ENCODE measurements at places on chromosomes 2 and 18.

DNA sequence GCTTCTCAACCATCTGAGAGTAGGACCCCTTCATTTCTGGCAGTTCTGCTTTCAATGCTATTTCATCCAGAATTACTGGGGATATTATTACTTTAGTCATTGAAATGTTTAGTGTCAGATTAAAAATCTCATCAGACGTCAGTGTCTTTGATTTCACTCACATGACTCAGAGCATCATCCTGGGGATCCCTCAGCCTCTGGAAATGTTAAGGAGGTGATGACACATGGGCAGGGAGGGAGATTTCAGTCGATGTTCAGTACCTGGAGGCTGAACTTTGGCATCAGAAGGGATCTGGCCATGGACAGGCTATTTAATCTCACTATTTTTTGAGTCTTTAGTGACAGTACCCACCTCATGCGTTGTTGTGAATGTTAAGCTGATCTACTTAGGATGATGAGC, 39.1 kb downstream of the OSBPL6 start:
- no peak for DNase-seq

GRCh38 chr18:63078471-63078870, 241.1 kb downstream of the BCL2 start:
- DNase-seq, result no peak

GRCh38 chr2:71826826-71827523, 320.7 kb downstream of the CYP26B1 start:
- no peak for DNase-seq

- DNase-seq, result no peak
Measured at GRCh38 chr2:134351016-134351415, 97.1 kb downstream of the MGAT5 start.

GRCh38 chr18:13369756-13370510, 151.4 kb downstream of the LDLRAD4 start:
- DNase-seq, result no peak

- DNase-seq, result no peak
Measured at GRCh38 chr2:20130821-20131645, 79.6 kb upstream of the LAPTM4A start.

DNA sequence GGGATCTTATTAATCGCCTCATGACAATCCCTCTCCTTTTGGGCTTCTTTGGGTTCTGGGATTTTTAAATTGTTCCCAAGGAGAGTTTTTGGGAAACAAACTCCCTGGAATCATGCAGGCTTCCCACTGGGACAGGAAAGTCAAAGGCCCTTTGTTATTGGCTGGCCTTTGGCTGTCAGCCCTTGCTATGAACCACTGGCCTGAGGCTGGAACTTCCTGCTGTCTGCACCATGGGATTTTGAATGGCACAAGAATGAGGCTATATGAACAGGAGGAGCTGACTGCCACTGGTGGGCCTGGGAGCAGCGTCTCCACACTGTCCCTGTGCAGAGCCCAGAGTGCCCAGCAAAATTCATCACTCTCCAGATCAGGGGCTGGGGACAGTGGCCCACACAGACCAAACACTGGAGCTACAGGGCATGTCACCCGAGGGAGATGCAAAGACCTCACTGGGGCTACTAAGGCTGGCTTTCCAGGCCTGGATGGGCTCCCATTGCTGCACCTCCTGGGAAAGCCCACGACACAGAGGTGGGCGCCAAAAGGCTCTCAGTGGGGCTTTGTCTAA, 35.7 kb downstream of the STEAP3 start:
- DNase-seq, result no peak

DNA sequence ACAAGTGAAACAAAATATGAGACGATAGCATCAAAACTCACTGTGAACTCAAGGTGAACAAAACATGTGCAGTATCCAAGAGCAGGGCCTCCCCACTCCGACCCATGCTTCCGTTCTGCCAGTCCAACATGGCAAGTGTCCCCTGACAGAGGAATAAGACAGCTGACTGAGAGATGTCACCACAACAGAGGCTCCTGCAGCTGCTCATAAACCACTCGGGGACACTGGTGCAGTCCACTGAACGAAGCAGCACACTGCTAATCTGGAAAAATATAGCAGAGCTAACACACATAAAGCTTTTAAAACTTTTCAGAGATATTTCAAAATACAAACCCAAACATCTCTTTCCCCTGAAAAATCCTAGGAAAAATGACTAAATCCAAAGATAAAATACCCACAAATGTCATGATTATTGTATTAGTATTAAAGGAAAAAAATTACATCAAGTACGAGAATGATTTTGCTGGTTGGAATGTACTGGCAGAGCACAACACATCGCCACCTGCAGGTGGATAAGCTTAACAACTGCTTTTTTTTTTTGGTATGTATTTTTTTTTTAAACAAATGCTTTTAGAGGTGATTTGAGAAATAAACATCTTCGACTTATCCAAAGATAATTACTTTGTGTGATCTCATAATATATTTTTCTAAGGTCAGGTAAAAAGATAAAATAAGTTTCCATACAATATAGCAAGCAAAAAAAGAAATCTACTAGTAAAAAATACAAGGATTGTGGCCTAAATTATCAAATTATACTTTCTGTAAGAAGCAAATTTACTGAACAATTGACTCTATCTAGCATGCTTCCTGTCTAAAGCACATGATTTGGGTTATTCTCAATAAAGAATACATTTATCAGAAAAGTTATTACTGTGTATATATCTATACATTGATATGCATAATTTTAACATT, 18.6 kb downstream of the THADA start:
- DNase-seq, result no peak

GRCh38 chr2:106816974-106817373, 69.0 kb downstream of the ST6GAL2 start:
- no peak for DNase-seq

DNA sequence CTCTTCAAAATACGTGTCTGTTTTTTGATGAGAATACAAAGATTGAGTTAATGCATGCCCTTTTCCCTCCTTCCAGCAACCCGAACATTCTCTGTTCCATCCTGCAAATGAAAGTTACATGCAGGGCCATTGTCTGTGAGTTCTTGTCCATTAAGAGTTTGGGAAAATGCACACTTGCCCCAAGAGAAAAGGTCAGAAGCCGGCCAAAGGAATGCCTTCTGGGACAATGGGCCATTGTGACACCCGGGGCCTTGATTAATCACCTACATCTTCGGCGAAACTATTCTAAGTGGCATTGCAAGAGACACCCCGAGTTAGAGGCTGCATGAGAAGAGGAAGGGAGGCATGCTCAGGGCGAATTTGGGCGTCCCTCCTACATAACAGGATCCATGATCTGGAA, 73.7 kb upstream of the COPS8 start:
- DNase-seq, result no peak

DNA sequence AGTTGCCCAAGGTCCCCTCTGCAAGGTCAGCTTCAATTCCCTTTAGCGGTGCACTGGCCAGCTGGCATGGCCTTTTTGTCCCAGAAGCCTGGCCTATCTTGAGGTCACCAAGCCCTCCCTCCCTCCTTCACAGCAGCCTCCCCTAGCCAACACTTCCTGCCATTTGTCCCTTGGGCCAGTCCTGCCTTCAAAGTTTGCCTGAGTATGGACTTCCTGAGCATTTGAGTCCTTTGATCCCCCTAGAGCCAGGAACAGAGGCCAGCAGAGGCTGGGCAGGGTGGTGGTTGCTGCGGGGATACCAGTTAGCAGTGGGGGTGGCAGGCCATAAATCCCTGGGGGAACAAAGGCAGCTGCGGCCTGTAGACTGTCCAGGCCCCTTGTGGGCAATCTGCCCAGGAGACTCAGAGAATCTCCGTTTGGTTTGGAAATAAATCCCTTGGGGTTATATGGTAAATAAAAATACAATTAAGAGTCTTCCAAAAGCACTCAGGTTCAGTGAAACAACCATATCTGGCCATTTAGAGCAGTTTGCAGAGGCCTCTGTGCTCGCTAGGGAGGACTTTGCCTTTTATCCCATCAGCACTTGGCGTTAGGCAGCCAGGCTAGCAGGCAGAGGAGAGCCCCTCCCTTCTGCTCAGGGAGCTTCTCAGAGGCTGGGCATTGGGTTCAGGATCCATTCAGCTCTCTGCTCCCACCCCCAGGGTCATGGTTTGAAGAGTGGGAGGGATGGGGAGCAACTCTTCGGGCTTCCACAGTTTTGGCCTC, 3.1 kb upstream of the HES6 start:
- no peak for DNase-seq

- no peak for DNase-seq
Measured at GRCh38 chr2:220811115-220811514, 761.0 kb downstream of the EPHA4 start.

GRCh38 chr2:71922091-71922490, 225.6 kb downstream of the CYP26B1 start:
- no peak for DNase-seq

GRCh38 chr2:180980943-180981911, 822 bp downstream of the UBE2E3 start:
- DNase-seq, result no peak

- no peak for DNase-seq
Measured at GRCh38 chr18:51686590-51686989, 489.1 kb upstream of the MEX3C start.

DNA sequence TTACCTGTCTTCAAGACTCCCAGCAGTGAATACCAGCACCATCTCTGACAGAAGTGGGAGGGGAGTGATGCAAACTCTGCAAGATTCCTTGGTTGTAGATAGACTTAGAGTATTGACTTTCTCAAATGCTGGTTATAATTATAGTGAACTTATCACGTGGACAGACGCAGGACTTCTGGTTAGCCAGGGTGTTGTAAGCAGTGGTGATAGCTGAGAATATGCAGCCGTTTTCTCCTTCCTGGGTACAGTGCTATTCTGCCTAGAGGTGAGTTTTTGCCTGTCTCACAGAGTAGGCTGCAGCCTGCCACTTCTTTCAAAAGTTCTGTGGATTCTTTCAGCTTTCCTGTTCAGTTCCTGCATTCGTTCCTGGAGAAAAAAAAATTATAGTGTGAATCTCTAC, 733 bp upstream of the CXCR2 start:
- DNase-seq, result no peak

GRCh38 chr2:123791684-123792083, 233.4 kb upstream of the CNTNAP5 start:
- no peak for DNase-seq

DNA sequence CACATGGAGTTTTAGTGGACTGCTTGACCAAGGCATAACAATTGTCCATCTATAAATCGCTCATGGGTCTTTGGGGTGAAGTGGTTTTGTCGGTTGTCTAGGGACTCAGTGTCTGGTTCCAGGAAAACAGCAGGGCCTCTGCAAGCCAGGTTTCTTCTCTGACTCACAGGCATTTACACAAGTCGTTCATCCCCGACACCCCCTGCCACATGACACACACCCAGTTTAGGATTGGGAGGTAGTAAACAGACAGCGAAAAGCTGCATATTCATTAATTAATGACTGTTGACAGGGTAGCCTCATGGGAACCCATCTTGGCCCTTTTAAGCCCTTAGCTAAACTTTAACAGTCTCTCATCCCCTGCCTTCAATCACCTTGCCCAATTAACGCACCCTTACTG, 194.8 kb upstream of the ACVR2A start:
- DNase-seq, result no peak

DNA sequence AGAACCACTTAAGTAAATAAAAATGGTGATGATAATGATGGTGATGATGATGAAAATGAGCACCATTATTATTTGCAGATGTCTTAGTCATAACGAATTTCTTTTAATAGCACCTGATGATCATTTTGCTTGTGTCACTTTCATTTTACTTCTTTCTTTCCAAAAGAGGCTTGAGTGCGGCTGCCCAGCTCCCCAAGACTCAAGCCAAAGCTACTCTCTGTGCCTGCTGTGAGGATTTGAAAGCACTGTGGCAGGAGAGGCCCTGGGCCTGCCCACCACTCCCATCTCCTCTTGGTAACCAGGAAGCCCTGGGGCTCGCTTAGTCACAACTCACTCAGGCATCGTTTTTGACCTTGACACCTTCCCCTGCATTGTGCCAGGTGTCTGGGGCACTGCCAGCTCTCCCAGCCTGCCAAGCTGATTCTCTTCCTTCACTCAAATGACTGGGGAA, 41.2 kb downstream of the RPL37A start:
- DNase-seq, result no peak

DNA sequence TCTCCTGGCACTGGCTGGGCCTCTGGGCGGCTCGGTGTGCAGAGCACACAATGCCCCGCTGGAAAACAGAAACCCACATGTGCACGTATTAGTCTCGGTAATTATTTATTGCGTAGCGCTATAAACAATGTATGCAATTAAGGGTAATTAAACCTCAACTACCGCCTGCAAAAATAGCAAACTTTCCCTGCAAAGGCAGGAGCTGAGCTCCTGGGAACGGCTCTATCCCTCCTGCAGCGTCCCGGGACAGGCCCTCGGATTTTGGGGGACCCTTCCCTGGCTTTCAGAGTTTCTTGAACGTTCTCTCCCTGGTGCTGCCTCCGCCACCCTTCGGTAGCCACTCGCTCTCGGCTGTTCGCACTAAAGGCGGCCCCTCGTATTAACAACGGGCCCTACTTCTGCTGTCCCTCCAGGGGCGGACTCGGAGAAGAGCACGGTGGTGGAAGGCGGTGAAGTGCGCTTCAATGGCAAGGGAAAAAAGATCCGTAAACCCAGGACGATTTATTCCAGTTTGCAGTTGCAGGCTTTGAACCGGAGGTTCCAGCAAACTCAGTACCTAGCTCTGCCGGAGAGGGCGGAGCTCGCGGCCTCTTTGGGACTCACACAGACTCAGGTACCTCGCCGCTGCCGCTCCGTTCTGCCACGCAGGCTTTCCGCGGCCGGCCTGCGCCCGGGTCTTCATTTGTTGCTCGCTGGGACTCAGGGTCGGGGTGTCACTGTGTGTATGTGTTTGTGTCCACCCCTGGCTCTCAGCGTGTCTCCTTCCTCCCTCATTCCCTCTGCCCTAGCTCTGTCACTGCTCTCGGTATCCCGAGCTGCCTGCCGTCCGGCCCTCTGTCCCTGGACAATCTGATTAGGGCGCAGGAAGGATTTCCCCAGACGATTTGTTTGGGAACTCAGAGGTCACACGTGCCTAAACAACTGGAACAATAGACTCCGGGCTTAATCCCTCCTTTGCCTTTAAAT, 1.2 kb downstream of the DLX1 start:
- DNase-seq, result no peak

DNA sequence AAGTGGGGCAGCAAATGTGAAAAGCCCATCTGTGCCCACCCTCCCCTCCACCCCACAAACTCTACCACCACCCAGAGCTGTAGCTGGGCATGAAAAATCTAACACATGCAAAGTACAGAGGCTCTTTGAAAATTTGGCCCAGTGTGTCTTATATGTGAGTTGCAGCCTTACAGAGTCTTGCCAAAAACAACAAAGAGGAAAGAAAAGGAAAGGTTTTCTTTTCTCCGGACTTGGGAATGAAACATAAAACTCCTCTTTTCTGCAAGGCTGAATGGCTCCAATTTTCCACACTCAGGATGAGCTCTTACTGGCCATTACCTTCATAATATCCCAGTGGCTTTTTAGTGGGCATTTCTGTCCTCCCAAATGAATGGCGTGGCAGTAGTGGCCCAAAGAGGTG, 27.9 kb upstream of the POU3F3 start:
- DNase-seq, result no peak

DNA sequence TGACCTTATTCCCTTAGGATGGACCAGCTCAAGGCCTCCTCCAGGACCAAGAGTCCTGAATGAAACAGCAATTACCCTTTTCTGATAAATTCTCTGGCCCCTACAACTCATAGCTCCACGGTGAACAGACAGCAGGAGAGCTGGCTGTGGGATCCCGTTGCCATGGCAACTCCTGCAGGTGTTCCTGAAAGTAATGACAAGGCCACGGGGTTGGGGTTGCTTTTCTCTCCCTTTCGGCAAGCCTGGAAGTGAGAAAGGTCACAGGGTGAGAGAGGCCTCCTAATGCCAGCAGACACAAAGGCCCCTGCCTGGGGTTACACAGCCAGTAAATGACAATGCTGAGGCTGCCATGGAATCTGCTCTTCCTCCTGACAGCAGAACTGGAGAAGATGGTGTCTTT, 403.0 kb downstream of the NBAS start:
- no peak for DNase-seq

- DNase-seq, result no peak
Measured at GRCh38 chr2:237819231-237819630, 20.7 kb downstream of the RBM44 start.

All from stimulated activated CD8-positive, alpha-beta memory T cell treated with anti-CD3 and anti-CD28 coated beads, Interleukin-7, amount 100 ng/mL, for 1 hour (primary cell).